ENCODE measurements at places on chromosomes 6 and 20.

DNA sequence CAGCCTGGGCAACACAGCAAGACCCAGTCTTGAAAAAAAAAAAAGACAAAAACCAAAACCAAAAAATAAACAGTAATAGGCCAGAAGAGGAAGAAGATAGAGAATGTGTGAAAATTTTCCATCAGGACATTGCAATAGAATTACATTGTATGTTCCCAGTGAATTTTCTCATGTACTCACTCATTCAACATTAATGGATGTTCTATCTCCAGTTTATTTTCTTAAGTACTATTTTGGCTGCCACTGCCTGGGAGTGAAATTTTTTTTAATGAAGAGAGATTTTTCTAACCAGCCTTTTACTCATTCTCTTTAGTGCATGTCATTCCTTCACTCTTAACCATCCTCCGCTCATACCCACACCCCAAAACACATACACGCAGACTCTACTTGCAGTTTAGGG is 282.8 kb downstream of the ALDH8A1 start:
- DNase-seq: no peak

GRCh38 chr6:164039954-164040375 is 625.4 kb downstream of the QKI start:
- no peak for DNase-seq

DNA sequence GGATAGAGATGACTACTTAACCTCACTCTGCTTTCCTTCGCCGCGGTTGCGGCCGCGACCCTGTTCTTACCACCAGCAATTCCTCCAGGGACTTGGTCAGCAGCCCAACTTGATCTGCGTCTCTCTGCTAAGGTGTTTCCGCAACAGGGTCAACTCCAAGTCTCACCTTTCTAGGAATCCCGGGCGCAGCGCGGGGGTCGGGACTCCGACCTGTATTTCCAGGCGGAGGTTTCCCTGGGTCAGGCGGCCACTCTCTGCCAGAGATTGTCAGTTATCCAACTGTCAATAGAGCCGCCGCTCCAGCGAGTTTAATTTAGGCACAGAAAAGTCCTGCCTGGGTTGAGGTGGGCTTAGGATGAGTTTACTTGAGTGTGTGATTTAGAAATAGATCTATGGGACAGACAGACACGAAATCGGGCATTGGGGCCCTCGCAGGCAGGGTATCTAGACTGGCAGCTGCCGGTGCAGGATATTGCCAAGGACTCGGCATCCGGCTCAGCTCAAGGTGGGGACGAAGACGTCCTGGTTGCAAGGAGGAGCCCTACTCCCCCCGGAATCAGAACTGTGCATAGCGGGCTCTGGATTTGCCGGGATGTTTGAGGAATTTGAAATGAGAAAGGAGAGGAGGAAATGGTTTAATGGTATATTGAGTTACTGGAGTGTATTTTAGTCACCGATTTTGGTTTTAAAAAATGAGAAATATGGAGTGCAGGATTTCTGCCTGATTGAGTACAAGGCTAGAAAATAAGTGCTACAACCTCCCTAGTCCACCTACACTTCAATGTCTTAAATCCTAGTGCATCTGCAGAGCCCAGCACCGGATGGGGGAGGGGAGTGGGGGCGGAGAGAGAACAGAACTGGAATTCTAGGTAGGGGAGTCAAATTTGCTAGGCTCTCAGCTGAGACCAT is 23.7 kb downstream of the POM121L2 start:
- no peak for DNase-seq

GRCh38 chr6:84447651-84448050 is 220.2 kb upstream of the CEP162 start:
- DNase-seq: peak; percentile 4

DNA sequence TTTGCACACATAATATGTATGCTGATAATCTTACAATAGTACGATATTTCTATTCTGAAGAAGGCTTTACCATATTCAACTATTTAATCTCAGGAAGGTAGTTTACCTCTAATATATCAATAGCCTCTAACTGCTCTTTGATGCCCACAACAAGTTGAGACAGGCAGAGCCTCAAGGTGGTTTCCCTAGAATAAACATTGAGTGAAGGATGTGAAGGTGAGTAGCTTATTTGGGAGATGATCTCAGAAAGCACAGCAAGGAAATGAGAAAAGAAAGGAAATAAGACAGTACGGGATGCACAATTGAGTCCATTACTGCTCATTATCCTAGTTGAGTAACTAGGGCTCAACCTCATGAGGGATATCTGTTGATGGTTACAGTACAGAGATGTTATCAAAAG is 638.4 kb downstream of the MAFB start:
- DNase-seq: no peak

- DNase-seq: no peak
Measured at GRCh38 chr6:1572892-1573291, 36.8 kb upstream of the FOXC1 start.

Data from NCI-H2227 treated with DMSO at 0.1 percent for 48 hours (cell line).